ENCODE measurements at places on chromosomes 2 and 18. TPM values are rescaled to one million over a fixed set of nuclear protein-coding genes. Genes with fewer than 3 reads are reported as not detected.

SPC25 gene
- total RNA-seq: 8.2 TPM

- DNase-seq: no peak
Measured at GRCh38 chr2:127193967-127194280, 26.2 kb downstream of the CYP27C1 start.

NCK2 gene
- 13.4 TPM for total RNA-seq

RFTN2 gene
- total RNA-seq: 1.1 TPM

GRCh38 chr2:19461504-19462255, 103.3 kb upstream of the OSR1 start:
- DNase-seq: no peak

DNA sequence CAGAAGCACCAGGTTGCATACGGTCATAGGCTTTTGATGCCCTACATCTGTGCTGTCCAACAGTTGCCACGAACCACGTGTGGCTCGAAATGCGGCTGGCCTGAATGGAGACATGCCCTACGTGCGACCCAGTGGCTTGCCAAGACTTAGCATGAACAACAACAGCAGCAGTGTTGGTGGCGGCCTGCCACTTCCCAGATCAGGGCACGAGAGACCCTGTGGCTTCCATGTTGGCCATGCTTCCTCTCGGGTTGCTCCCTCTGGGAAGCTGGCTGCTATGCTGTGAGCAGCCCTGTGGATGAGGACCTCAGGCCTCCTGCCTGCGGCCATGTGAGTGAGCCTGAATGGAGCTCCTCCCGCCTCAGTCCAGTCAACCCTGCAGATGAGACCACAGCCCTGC, 212.3 kb downstream of the HDAC4 start:
- no peak for DNase-seq

Measured in liver (tissue), 10 donors.